Muscle of arm (tissue), 14 donors: ENCODE measurements at places on chromosomes 12 and 14. TPM values are rescaled to one million over a fixed set of nuclear protein-coding genes. Genes with fewer than 3 reads are reported as not detected.
A peak's percentile ranks its signal among the peaks of the same experiment; 100 is the strongest.

- no peak for DNase-seq
Observed at GRCh38 chr12:131729254-131729955, 18.5 kb downstream of the SFSWAP start.

DNA sequence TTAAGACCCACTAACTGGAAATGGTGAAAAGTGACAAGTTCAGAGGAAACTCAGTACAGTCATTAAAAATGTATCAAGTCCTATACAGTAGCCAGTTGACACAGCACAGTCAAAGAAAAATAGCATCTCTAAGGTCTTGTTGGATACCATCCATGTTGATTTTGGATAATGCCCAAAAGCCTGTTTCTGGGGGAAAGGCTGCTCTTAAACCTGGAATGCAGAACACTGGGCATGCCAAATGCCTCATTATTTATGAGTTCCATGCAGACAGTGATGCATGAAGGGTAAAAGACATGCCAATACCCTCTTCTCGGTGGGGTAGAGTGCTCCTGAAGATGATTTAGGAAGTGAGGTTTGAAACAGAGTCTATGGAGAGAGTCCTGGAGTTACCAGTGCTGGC lies 29.6 kb downstream of the KCNK13 start:
- peak; percentile 14 for DNase-seq

DNA sequence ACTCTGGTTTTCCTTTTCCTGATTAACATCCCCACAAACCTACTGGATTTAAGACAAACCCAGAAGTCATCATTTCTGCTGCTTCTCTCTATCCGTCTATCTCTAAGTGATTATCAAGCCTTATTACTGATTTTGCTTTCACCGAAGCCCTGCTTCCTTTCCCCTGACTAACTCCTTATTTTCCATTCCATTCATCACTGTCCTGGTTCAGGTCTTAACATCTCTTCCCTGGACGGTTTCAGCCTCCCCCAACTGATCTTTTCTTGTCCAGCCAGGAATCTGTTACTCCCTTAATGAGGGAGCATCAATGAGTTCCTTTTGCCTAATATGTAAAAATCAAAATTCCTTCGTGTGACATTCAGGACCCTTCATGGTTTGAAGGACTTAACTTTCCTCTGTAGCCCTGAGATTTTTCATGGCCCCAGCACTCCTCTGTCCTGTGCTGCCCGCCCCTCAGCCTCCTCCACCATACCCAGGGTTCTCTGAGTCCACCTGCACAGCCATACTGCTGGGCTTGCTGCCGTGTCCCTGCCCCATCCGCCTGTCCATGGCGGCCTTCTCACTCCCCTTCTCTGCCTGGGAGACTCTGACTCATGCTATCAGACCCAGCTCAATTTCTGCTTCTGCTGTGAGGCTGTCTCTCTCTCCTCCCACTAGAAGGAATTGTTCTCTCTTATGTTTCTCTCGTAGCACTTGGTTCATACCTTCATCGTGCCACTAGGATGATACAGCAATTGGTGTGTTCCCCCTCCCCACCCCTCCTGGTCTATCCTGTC lies 167.8 kb upstream of the HIF1A start:
- no peak for DNase-seq

The RNASE4 gene
- 6.4 TPM for polyA plus RNA-seq

The FOXG1 gene
- 0.08 TPM for polyA plus RNA-seq

The KRT2 gene
- 0.58 TPM for polyA plus RNA-seq

The OTOGL gene
- polyA plus RNA-seq: 0.36 TPM

The OR4E2 gene
- not detected for polyA plus RNA-seq

GRCh38 chr12:112808156-112808555 lies 16.6 kb downstream of the RPH3A start:
- no peak for DNase-seq

DNA sequence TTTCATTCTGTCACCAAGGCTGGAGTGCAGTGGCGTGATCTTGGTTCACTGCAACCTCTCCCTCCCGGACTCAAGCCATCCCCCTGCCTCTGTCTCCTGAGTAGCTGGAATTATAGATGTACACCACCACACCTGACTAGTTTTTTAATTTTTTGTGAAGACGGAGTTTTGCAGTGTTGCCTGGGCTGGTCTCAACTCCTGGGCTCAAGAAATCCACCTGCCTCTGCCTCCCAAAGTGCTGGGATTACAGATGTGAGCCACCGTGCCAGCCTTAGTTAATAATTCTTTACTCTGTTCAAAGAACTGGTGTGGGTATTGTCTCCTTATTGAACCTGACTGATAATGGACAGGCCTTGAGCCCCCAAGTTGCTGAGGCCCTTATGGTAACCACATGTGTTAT lies 10.4 kb upstream of the KRT7 start:
- DNase-seq: no peak

DNA sequence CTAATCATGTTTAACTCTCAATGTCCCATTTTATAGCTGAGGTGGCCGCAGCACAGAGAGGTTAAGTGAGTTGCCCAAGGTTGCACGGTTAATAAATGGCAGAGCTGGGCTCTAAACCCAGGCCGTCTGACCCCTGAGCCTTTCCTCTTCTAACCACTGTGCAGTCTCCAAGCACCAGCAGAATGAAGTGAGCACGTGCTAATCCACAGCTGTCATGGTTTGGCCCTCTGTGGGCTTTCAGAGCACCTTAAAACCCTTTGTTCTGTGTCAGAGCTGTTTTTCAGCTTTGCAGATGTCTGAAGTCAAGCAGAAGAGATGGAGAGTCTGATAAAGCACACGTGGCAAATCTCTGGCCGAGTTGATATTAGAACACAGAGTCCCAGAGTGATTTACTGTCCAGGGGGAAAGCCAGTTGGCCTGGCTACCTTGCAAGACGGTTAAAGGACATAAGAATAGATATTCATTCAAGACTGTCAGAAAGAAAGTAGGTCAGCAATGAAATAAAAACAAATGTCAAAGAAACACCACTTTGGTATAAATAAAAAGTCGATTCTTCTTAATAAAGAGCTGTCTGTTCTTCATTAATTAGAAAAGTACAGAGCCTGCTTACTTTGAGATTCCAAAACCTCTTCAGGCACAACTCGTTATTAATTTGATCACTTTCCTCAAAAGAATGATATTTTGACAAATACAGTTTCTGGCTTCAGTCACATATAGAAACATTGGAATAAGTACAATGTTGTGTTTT lies 107.3 kb downstream of the CRADD start:
- no peak for DNase-seq

The SLC25A21 gene
- 1.3 TPM for polyA plus RNA-seq

The INF2 gene
- polyA plus RNA-seq: 40.2 TPM

- DNase-seq: no peak
Observed at GRCh38 chr12:88854260-88854659, 274.0 kb upstream of the KITLG start.

The TMPRSS12 gene
- 0.09 TPM for polyA plus RNA-seq

- no peak for DNase-seq
Observed at GRCh38 chr14:94564381-94564780, 3.1 kb downstream of the SERPINA4 start.

- no peak for DNase-seq
Observed at GRCh38 chr14:49982501-49982951, 89.6 kb downstream of the ARF6 start.

- no peak for DNase-seq
Observed at GRCh38 chr14:77909911-77910310, 110.0 kb downstream of the ADCK1 start.

DNA sequence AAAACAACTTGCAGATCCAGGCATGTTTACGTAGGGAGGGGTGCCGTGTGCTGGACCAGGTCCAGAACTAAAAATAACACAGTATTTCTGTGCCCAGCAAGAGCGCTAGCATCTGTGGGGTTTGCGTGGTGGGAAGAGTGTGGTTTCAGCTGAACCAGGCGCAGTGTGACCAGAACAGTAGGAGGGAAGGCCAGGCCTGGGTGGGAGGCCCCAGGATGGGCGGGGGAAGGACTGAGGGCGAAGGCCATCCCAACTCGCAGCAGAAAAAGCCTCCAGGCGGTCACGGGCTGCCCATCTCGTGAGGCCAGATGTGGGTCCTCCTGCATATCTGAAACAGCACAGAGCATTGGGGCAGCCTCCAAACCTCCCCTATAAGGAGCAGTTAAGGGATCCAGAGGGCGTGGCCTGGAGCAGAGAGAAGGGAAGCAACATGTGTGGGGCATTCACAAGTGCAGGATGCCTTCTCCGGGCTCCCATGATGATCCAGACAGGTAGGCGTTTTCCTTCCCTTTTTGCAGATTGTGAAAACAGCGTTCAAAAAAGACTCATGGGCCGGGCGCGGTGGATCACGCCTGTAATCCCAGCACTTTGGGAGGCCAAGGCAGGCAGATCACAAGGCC lies 17.8 kb upstream of the CD9 start:
- DNase-seq: no peak

The TMEM253 gene
- 0.41 TPM for polyA plus RNA-seq

GRCh38 chr14:102902523-102903247 lies 19.8 kb upstream of the AMN start:
- no peak for DNase-seq

The PMCH gene
- polyA plus RNA-seq: 0.43 TPM

DNA sequence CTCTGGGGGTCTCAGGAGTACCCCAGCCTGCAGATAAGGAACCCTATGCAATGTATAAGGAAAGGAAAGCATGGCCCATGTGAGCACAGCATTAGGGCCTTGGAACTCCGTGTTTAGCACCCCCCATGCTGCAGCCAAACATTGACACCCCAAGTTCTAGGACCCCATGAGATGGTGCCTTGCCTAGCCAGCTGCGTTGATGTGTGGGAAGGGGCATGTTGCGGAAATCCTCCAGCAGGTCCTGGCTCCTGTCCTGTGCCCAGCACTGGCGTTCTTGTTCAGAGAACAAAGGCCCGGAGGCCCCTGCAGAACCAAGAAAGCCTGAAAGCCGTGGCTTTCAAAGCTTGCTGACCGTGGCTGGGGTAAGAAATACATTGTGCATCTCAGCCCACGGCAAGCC lies 99.4 kb upstream of the DIO3 start:
- no peak for DNase-seq

- no peak for DNase-seq
Observed at GRCh38 chr14:75022655-75023054, 19.9 kb downstream of the EIF2B2 start.

DNA sequence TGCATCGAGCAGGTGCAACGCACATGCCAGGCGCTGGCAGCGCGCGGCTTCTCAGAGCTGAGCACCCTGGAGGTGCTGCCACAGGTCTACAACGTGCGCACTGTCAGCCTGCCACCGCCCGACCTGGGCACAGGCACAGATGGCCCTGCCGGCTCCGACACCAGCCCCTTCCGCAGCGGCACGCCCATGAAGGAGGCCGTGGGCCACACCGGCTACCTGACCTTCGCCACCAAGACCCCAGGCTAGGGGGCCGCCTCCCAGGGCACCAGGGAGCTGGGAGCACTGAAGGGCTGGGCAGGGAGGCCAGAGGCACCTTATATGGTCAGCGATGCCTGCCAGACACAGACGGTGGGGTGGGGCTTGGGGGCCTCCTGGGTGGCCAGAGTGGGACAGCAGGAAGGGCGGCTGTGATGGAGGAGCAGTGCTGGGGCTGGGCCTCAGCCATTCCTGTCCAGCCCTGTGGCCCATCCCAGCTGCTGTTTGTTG lies 5.6 kb downstream of the TRMT61A start:
- DNase-seq: no peak

The SYNDIG1L gene
- polyA plus RNA-seq: not detected

DNA sequence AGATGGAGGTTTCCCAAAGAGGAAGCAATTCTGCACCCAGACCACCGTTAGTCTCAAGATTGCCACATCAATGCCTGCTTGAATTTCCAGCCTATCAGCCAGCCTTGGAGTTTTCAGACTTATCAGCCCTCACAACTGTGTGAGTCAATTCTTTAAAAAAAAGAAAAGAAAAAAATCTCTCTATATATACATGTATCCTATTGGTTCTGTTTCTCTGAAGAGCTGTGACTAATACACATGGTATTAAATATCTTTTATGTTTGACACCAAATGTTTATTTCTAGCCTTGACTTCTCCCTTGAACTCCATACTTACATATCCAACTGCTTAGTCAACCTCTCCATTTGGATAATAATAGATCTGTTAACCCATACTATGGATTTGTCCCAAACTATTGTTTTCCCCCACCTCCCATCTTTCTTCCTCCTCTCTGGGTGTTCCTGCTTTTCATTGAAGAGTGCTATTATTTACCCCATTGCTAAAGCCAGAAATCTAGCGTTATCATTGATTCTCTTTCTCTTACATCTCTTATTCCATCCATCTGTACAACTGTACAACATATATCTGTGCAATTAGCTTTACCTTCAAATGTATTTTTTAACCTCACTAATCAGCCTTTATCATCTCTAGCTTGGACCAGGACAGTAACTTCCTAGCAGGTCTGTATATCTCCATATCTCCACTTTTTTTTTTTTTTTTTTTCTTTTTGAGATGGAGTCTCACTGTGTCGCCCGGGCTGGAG lies 22.7 kb upstream of the EID3 start:
- DNase-seq: no peak

GRCh38 chr12:78531831-78532458 lies 332.6 kb upstream of the SYT1 start:
- DNase-seq: no peak

DNA sequence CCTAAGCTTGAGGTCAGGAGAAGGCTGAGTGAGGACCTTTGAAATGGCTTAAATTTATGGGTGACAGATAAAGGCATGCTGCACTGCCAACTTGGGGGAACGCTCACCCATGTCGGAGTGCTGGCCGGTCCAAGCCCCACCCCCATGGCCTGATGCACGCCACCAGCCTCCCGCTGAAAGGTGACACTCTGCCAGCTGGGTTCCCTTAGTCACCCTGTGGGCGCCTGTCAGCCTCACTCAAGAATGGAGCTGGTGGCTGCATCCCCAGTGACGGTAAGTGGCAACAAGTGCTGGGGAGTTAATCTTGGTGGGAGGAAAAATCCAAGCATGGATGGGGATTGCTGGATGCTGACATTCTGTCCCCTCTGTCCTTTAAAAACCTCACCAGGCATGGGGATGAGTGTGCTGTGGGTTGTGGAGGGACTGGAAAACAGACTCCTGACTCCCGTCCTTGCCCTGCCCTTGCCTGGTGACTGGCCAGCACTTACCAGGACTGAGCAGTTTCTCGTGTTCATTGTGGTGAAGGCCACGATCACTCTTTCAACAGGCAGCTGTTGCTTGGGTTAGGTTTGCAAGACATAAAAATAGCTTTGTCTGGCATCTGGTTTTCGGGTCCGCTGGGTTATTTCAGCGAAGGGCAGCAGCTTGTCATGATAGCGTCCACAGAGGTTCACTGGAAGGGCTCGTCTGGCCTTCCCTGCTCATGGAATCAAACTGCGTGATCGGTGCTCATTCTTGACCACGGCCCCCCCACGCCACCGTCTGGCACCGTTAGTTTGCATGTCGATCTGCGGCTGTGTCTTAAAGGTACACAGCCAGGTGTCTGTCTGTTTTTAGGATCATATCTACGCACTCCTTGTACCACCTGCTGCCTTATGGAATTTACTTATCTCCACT lies 15.0 kb downstream of the ACACB start:
- DNase-seq: no peak

DNA sequence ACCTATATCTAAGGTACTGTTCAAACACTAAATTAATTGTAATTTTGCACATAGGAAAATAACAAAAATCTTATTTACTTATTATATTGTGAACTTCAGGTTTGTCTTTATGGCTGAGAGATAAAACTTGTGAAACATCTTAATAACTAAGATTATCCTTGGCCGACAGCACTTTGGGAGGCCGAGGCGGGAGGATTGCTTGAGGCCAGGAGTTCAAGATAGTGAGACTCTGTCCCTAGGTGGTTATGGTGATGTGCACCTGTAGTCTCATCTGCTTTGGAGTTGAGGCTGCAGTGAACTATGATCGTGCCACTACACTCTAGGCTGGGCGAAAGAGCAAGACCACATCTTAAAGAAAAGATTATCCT lies 22.6 kb downstream of the DIP2B start:
- DNase-seq: no peak

- peak; percentile 90 for DNase-seq
Observed at GRCh38 chr14:22871224-22872032, at the start of gene LRP10. Gene LRP10 (plus strand): TSS chr14:22871740. CDS start chr14:22872304, 564 bp downstream.

The TSPAN11 gene
- 7.9 TPM for polyA plus RNA-seq

GRCh38 chr14:25033358-25033757 lies 16.6 kb downstream of the STXBP6 start:
- DNase-seq: no peak
